Myocyte (in vitro differentiated cells): ENCODE measurements at places on chromosomes 16 and 17.

- DNase-seq: peak; percentile 65
These were observed 1.2 kb downstream of the EPN3 start for GRCh38 chr17:50533720-50534148.

DNA sequence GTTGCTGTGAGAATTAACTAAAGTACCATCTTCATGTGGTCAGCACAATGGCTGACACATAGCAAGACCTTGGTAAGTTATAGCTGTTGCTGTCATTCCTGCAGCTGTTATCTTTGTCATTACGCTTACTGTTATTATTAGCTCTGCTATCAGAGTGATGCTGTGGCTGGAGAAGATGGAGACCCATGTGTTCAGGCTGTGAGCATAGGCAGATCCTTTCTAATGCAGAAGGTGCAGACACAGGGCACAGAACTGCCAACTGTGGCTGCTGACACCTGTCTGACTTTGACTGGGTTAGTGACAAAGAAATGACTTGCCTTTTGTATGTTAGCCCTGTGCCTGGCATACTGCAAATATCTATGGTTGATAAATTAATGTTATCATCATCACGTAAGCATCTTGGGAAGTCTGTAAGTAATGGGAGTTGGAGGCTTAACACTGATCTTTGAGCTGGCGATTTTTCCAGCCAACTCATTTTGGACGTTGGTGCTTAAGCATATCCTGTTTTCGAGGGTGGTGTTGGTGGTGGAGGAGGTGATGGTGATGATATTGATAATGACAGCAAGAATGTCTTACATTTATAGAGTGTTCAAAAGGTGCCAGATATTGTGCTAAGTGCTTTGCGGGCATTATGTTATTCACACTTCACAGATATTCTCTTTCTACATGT, 695.3 kb downstream of the WWOX start:
- DNase-seq: peak; percentile 75

DNA sequence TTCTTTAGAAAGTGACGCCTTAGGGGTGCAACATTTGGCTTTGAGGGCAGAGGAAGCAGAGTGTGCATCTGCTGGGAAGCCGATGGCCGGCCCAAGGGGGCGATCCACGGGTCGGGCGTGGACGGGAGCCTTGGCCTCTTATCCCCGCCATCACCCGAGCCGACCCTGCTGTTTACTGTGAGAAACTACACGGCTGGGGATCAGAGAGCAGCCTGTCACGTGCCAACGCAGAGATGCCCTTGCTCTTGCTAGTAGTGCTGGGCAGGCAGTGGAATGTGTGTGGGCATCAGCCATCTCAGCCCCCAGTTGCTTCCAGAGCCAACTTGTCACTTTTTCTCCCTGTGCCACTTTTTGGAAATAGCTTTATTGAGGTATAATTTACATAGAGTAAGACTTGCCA, 26.7 kb upstream of the ITGB4 start:
- peak; percentile 69 for DNase-seq

- no peak for DNase-seq
These were observed 75.9 kb upstream of the IRX6 start for GRCh38 chr16:55248058-55248457.

- DNase-seq: no peak
These were observed 5.4 kb downstream of the CYBA start for GRCh38 chr16:88645455-88645854.

DNA sequence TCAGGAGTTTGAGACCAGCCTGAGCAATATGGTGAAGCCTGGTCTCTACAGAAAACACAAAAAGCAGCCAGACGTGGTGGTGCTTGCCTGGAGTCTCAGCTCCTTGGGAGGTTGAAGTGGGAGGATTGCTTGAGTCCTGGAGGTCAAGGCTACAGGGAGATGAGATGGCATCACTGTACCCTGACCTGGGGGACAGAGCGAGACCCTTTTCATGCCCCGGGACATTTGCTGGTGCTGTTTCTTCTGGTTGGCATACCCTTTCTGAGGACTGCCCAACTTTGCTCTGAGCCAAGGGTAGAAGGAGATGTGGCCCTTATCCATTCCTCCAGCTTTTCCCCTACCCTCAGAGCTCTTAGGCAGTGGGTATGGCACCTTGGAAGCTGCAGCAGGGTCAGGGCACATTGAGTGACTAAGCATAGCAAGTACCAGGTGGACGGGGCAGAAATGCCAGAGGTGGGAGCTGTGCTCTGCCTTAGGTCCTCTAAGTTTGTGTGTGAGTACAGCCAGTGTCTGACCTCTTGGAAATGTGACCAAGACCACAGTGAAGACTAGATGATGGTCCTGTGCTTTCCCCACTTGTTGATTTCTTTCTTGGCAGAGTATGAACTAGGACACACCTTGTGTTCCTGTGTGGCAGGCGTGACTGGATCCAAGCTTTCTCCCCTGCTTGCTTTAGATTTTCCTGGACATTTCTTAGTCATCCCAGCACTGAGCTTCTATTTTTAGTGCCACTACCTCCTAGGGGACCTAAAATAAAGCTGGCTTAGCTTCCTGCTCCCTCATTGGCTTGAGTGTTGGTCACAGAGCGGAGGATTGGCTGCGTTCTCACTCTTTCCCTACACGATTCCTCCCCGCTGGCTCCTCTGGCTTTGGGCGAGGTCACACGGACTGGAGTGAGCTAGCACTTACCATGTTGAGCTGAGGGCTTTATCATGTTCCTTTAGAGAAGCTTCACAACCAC, 9.9 kb upstream of the EDC4 start:
- DNase-seq: peak; percentile 92

DNA sequence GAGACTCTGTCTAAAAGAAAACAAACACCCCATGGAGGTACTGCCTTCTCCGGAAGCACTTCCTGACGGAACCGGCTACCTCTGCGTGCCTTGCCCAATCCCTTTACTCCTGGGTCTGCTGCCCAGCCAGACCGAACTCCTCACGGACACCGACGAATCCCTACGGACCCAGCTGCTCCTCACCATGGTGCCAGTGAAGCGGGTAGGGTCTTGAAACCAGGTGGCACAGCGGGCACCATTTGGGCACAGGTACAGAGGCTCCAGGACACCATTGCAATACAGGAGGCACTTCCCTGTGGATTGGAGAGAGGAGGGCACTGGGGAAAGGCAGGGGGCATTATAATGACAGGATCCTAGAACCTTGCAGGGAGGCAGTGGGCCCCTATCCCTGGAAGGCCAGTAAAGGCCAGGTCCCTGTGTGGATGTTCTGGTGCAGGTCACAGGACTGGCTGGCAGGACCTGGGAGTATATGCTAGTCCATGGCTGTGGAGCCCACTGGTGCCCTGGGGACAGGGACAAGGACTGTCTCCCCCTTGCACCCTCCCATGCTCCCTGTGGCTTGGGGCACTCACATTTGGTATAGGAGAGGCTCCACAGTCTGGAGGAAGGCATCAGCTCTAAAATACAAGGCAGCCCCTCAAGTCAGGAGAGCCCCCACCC, 2.3 kb downstream of the SLC25A39 start:
- no peak for DNase-seq

- no peak for DNase-seq
These were observed 37.2 kb downstream of the NKD1 start for GRCh38 chr16:50585331-50585776.

GRCh38 chr16:23382279-23382678, 70.7 kb downstream of the COG7 start:
- DNase-seq: no peak

DNA sequence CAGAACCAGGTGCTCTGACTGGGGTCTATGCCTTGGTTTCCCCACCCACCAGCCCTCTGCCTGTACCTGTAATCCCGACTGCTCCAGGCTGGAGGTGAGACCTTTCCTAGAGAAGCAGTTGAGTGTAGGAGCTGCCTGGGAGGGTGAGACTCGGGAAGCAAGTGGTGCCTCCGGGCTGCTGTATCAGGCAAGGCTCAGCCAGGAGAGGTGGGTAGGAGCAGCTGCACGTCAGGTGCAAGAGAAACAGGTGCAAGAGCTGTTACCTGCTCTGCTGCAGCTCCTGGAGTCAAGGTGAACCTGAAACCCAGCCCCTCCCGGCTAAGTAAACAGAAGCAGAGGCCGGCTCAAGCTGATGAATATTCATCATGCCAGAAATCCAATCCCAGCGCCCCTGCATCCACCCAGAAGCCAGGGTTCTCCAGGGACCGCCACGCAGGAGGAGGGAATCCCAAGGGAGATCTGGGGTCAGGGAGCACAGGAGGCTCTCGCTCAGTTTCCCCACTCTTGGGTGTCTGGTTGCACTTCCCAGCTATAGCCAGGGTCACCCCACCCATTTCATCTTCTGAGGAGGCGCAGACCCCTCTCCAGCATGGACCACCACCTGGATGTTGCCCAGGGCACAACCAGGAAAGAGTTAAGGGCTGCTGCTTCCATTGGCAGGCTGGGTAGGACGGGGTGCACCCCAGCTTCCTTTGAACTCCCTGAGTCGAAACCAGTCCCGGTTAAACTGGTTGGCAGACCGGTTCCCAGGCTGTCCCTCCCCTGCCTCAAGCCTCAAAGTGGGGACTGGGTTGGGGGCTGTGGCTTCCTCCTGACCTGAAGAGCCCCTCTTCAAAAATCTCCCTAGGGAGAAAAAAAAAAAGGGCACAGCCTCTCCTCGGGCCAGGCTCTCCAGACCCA, at the start of gene PRR15L:
TSS of gene PRR15L (minus strand) at position 293 of the 900 bp plus-strand sequence. CDS start 4,649 bp downstream, outside the sequence.
- no peak for DNase-seq
